H9 (cell line): ENCODE measurements at places on chromosomes 2 and 18.
A peak's percentile ranks its signal among the peaks of the same experiment; 100 is the strongest.

DNA sequence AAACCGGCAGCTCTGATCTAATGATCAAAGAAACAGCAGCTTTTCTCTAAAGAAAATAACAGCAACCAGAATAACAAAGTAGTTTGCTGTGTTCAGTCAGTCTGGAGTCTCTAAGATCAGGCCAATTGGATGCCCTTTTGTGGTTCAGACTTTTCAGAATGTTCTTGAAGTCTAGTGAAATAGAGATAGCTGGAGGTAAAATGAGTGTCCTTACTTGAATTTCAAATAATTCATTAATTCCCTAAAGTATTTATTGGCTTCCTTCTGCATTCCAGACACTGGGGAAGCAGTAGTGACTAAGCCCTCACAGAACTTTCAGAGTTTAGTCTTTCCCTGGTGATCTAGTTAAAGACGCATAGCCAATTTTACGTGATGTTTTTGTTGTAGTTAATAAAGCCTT is 58.7 kb downstream of the C18orf54 start:
- no peaks in the 10 kb centered on the region for H3K4me1 ChIP-seq
- DNase-seq = no peak
- H3K27me3 ChIP-seq = no peaks in the 10 kb centered on the region
- H3K36me3 ChIP-seq = no peaks in the 10 kb centered on the region
- H3K4me3 ChIP-seq = no peak overlapping the region
- H3K27ac ChIP-seq = no peak overlapping the region

DNA sequence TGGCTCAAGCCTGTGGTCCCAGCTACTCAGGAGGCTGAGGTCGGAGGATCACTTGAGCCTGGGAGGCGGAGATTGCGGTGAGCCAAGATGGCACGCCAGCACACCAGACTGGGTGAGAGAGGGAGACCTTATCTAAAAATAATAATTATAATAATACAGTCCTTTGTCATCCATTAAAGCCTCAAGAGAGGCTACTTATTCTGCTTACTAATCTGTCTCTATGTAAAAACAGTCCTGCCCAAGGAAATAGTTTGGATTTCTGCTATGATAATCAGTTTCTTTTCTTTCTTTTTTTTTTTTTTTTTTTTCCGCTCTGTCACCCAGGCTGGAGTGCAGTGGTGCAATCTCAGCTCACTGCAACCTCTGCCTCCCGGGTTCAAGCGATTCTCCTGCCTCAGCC is 228.3 kb downstream of the C1D start:
- H3K4me1 ChIP-seq = no peaks in the 10 kb centered on the region
- H3K36me3 ChIP-seq = no peaks in the 10 kb centered on the region
- H3K4me3 ChIP-seq = no peak overlapping the region

GRCh38 chr2:44296653-44297052 is 21.4 kb downstream of the SLC3A1 start:
- H3K4me1 ChIP-seq = no peaks in the 10 kb centered on the region; the same call in 1 of the 2 replicates
- no peak overlapping the region for H3K4me3 ChIP-seq
- no peaks in the 10 kb centered on the region for H3K36me3 ChIP-seq
- H3K27ac ChIP-seq = no peak overlapping the region

DNA sequence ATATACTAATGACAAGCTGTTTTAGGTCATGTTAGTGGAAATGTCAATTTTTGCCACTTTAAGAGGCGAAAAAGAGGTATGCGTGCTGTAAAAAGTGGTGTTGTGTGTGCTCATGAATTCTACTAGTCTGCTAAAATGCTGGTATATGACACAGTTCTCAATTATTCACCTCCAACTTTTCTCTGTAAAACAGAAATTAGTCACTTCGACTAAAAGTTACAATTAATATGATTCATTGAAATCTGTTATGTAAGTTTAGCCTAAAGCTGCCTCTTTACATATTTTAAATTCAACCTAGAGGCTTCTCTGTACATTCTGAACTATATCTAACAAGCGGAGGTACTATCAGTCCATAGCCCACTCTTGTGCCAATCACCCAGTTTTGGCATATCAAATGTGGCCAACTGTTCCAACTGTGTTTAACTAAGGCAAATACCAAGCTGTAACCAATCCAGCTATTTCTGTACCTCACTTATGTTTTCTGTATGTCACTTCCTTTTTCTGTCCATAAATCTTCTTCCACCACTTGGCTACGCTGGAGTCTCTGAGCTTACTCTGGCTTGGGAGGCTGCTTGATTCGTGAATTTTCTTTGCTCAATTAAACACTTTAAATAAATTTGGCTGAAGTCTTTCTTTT is 20.8 kb downstream of the BAZ2B start:
- peaks cover 9% of the 10 kb centered on the region for H3K36me3 ChIP-seq
- no peak overlapping the region for H3K27ac ChIP-seq
- H3K4me3 ChIP-seq = no peak overlapping the region
- H3K27me3 ChIP-seq = no peaks in the 10 kb centered on the region
- 0 out of 2 replicates have a peak, but pooled peaks cover 2% of the 10 kb centered on the region for H3K4me1 ChIP-seq

DNA sequence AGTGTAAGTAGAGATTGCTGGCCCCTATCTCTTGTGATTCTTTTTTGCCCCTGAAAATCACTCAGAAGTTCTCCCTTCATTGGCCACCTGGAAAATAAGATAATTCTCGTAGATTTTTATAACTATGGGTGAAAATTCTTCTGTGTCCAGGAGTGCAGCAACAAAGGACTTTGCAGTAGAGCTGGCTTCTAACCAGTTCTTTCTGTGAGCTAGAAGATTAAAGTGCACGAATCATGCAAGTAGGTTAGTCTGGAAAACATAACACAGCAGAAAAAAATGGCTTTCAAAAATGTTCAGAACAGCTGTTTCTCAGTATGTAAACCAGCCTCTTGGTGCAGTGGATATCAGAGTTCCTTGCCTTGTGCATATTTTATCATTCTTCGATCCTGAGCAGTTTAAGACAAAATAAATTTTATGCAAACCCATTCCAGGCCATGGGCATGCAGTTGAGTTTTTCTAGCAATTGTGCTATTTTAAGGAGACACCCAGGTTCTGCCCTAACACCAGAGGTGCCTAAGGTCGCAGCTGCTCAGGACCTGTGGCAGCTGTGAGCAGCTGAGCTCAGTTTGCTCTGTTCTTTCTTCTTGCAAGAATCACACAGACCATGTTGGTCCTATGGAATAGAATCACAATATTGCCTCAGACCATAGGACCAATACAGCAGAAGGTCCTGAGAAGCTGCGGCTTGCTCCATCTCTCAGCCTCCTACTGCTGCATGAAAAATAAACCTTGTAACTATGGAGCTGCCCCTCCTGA is 80.9 kb upstream of the BCL2L11 start:
- H3K27ac ChIP-seq = no peak overlapping the region
- no peaks in the 10 kb centered on the region for H3K4me1 ChIP-seq
- H3K27me3 ChIP-seq = no peaks in the 10 kb centered on the region
- H3K4me3 ChIP-seq = no peak overlapping the region
- peaks cover 4% of the 10 kb centered on the region; the same call in 1 of the 2 replicates for H3K36me3 ChIP-seq

DNA sequence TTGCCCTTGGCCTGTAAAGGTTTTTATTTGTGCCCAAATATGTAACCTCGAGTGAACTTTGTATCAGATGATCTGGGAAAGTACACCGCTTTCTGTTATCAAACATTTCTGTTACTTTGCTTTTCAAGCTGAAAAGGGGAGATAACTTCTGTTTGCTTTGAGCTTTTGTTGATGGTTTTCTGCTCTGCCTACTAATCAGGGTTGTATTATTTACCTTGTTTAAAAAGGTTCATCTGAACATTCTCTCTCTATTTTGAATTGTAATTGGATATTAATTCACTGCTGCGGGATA is 79.4 kb downstream of the XRCC5 start:
- H3K4me1 ChIP-seq = 0 out of 2 replicates have a peak, but pooled peaks cover 3% of the 10 kb centered on the region
- H3K27me3 ChIP-seq = no peaks in the 10 kb centered on the region
- no peak overlapping the region for H3K4me3 ChIP-seq
- peaks cover 7% of the 10 kb centered on the region; the same call in 1 of the 3 replicates for H3K36me3 ChIP-seq
- H3K27ac ChIP-seq = no peak overlapping the region

DNA sequence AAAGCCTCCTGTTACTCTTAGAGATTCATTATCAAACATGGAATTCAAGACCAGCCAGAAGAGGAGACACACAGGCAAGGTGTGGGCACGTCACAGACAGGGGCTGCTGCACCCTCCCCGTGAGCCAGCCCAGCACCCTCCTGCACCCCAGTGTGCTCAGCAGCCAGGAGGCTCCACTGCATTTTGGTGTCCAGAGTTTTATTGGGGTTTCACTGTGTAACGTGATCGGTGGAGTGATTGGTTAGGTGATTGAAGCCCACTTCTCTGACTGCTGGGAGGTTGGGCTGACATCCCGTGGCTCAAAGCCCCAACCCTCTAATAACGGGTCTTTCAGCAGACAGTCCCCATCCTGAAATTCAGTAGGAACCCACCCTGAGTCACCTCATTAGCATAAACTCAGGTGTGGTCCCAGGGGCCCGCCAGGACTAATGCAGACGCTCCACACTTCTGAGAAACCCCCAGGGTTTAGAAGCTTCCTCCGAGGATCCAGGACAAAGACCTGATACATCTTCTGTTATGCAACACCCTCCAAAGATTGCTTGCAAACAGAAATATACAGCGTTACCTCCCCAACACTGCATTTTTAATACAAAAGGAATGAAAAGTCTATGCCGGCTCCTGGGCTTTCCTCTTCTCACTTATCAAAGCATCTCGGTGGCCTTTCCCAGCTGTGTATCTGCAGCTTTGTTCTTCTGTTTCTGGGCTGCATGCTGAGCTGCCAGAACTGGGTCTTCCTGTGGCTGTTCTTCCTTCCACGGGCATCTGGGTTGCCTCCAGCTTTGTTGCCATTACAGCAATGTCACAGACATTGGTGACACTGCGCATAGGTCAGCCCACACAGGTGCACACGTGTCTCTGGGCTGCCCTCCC is 43.7 kb upstream of the SNED1 start:
- H3K4me3 ChIP-seq = 0 out of 3 replicates have a peak overlapping the region, but pooled peaks have one; percentile 20
- no peaks in the 10 kb centered on the region for H3K27me3 ChIP-seq
- no peaks in the 10 kb centered on the region; the same call in 1 of the 2 replicates for H3K4me1 ChIP-seq
- peak; percentile 18 for DNase-seq

DNA sequence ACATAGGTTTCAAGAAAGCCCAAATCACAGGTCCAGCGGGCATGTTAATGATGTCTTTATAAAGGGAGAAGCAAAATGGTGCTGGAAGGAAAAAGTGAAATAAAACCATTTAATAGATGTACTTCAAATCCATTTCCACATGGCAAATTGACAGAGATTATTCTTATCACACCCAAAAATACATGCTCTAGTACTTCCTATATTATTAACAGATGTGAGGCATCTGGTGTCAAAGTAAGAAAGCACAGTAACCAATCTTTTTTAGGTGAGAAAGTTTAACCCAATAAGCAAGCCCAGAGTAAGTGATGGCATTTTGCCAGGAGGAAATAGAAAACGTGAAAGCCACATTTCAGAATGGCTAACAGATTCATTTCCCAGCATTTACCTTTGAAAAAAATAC is 128.0 kb downstream of the ABCA12 start:
- no peak for DNase-seq
- H3K36me3 ChIP-seq = no peaks in the 10 kb centered on the region
- H3K4me3 ChIP-seq = no peak overlapping the region
- H3K27me3 ChIP-seq = no peaks in the 10 kb centered on the region

DNA sequence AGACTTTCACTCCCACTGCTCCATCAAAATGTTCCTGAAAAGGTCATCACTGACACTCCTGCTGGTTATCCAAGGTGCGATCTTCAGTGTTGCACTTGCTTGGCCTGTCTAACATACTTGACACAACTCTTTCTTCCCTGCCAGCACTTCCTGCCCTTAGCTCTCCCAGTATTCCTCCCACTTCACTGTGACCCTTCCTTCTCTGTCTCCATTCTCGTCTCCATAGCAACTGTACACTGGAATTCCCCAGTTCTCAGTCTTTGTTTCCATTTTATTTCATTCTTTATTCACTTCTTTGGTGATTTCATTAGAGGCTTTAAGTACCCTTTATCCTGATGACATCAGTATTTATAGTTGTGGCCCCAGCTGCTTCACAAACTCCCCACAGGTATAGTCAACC is 333.0 kb downstream of the IRS1 start:
- H3K4me1 ChIP-seq = no peaks in the 10 kb centered on the region
- no peak overlapping the region for H3K4me3 ChIP-seq
- H3K27me3 ChIP-seq = no peaks in the 10 kb centered on the region
- H3K36me3 ChIP-seq = no peaks in the 10 kb centered on the region

GRCh38 chr2:182117196-182117595 is 131.5 kb downstream of the PPP1R1C start:
- no peaks in the 10 kb centered on the region for H3K27me3 ChIP-seq
- no peak overlapping the region for H3K4me3 ChIP-seq
- no peaks in the 10 kb centered on the region for H3K4me1 ChIP-seq
- no peaks in the 10 kb centered on the region for H3K36me3 ChIP-seq
- no peak overlapping the region for H3K27ac ChIP-seq

DNA sequence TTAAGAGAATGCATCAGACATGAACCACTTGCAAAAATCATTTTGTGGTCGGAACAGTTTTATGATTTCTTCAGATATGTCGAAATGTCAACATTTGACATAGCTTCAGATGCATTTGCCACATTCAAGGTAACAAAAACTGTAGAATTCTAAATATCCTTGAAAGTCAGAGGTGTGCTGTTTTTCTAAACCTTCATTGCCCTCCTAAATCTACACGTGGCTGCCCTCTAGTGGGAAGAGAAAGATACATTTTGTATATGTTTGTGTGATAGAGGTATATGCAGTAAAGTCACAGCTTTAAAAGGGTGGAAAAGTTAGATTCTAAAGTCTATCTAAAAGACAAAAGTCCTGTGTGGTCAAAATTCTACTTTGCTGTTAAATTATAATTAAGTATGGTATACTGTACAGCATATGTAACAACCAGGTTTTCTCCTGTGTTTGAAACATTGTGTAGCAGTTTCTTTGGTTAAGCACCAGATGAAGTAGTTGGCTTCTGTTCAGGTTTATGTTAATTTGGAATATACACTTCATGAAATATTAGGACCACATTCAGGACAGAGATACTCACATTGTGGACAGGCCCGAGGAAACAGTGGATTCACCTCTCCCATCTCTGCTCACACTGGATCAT is 65.9 kb upstream of the ITM2C start:
- no peak overlapping the region for H3K4me3 ChIP-seq
- H3K27me3 ChIP-seq = no peaks in the 10 kb centered on the region
- peaks cover 40% of the 10 kb centered on the region for H3K36me3 ChIP-seq
- no peak overlapping the region for H3K27ac ChIP-seq
- H3K4me1 ChIP-seq = peaks cover under 1% of the 10 kb centered on the region
